Amniotic epithelial cell (primary cell): ENCODE measurements at places on chromosomes 13 and 19.

DNA sequence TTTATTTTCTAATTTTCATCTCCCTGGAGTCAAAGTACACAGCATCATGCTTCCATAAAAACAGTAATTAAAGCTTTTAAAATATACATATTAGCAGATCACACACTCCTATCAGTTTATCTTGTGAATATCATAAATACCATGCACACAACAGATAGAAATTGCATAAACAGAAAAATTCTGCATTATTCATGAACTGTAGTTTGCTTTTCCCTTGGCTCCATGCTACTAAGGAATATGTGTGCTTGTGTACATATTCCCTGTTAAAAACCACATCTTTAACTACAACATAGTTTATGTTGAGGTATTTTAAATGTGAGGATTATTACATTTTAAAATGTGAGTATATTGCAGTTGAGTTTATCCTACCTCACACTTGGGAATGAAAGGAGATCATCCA lies 193.5 kb downstream of the FGF14 start:
- no peak for DNase-seq

- DNase-seq: no peak
Observed at GRCh38 chr19:18419699-18420460, 682 bp downstream of the SSBP4 start.

DNA sequence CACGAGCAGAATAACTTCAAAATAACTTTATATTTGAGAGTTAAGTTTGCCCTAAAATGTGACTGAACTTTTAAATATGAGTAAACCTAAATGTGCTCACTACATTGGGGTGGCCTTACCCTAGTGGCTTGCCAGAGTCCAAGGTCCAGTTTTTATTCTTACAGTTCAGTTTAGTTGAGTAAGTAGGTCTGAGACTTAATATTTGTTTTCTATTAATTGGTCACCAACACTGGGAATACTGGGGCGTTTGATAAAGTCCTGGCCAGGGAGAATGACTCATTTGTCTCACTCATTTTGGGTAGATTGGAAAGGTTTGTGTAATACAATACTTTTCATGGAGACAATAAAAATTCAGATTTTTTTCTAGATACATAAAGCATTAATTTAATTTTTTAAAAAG lies 127.8 kb upstream of the SPATA13 start:
- DNase-seq: no peak

DNA sequence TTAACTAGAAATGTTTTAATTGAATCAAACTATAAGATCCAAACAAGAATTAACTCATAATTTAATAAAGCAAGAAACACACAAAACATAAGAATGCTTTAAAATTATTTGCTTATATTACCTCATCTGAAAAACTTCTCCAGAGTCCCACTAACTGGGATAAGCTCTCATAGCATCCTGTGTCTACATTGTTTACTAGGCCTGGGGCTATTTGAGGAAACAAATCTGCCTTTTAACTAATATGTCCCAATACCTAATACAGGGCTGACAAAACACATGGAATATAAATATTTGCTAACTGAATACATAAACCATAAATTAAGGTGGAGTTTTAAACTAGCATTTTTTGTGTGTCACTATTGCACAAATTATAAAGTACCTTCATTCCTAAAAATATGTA lies 1399.8 kb upstream of the SLC10A2 start:
- DNase-seq: no peak

DNA sequence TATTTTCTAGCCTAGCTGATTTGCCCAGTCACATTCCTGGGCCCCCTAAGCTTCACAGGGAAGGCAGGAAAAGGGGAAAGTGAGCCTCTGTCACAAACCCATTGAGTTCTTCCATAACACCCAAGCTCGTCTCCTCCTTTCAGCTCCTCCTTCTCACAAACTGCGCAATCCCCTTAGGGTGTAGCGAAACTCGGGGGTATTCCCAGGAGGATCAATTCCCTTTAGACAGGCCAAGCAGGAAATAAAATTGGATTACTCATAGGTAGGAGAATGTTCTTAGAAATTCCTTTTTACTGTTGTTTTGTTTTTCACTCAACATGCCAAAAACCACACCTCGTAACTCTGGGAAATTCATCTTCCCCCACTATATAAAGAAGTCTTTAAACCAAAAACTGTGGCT lies 139.3 kb downstream of the IRS2 start:
- DNase-seq: no peak
